ENCODE measurements at places on chromosomes 4 and X. TPM values are rescaled to one million over a fixed set of nuclear protein-coding genes. Genes with fewer than 3 reads are reported as not detected.

The PABPC5 gene
- total RNA-seq = 5.6 TPM

The BCORL1 gene
- total RNA-seq = 20.0 TPM

The CLTRN gene
- total RNA-seq = not detected

The GPRASP2 gene
- total RNA-seq = 11.5 TPM

The CT55 gene
- not detected for total RNA-seq

The PWWP3B gene
- 2.1 TPM for total RNA-seq

The GLRB gene
- 12.6 TPM for total RNA-seq

The OTUD6A gene
- total RNA-seq = not detected

The IBSP gene
- 0.95 TPM for total RNA-seq

The ABLIM2 gene
- total RNA-seq = 0.64 TPM

The CXorf65 gene
- not detected for total RNA-seq

The BTK gene
- not detected for total RNA-seq

The LETM1 gene
- 39.6 TPM for total RNA-seq

The PTCHD1 gene
- 1.9 TPM for total RNA-seq

The VSIG1 gene
- total RNA-seq = not detected

The XIAP gene
- total RNA-seq = 40.1 TPM

The MAGEE1 gene
- total RNA-seq = 4.4 TPM

The MTMR8 gene
- 1.5 TPM for total RNA-seq

The CT45A3 gene
- not detected for total RNA-seq

The PITX2 gene
- total RNA-seq = not detected

The FGF16 gene
- not detected for total RNA-seq

The G6PD gene
- total RNA-seq = 67.6 TPM

The TAF7L gene
- total RNA-seq = 0.39 TPM

The MAML3 gene
- total RNA-seq = 7.2 TPM

The RHOXF2B gene
- not detected for total RNA-seq

The NEXMIF gene
- not detected for total RNA-seq

The CPZ gene
- 22.2 TPM for total RNA-seq

The VEGFD gene
- total RNA-seq = 0.20 TPM

The HCCS gene
- 25.5 TPM for total RNA-seq

Data from chondrocyte (in vitro differentiated cells).